Uterus (tissue), 4 donors: ENCODE measurements at places on chromosomes 3 and 15. TPM values are rescaled to one million over a fixed set of nuclear protein-coding genes. Genes with fewer than 3 reads are reported as not detected.

FOXL2 gene
- 0.26 TPM for total RNA-seq

DPPA2 gene
- total RNA-seq: not detected

REC114 gene
- total RNA-seq: not detected

FOXP1 gene
- 152 TPM for total RNA-seq

GRCh38 chr15:40064231-40064894 is 25.4 kb upstream of the SRP14 start:
- DNase-seq: no peak

GRCh38 chr3:143147707-143148106 is 28.1 kb downstream of the CHST2 start:
- DNase-seq: no peak

GRCh38 chr3:43388915-43389314 is 102.6 kb downstream of the SNRK start:
- DNase-seq: no peak

GRCh38 chr3:195113536-195114425 is 157.2 kb downstream of the XXYLT1 start:
- DNase-seq: no peak
